ENCODE measurements at places on chromosomes 2 and 18.

DNA sequence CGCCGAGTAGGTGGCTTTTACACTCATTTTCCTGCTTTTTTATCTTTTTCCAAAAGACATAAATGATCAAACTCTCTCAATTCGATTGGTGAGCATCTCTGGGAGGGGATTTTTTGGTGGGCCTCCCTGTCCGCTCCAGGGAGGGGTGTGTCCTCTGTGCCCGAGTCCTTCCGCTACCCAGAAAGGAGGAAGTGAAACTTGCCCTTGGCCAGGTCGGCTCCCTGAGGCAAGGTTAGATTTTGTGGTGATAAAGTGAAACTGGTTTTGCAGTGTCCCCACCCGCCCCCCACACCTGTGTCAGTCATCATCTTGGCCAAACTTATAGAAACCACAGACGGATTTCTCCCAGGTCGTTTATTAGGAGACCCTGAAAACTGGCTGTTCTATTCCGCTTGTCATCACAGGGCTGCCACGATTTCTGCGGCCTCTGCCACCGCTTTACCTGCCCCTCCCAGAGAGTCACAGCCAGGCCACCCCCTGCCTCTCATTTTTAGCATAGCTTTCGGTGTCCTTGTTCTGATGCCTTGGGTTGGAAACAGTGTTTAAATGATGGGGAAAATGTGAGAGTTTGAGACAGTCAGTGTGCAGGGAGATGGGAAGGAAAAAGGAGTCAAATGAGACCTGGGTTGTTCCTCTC is 93.6 kb downstream of the SH3BP4 start:
- no peak for DNase-seq

DNA sequence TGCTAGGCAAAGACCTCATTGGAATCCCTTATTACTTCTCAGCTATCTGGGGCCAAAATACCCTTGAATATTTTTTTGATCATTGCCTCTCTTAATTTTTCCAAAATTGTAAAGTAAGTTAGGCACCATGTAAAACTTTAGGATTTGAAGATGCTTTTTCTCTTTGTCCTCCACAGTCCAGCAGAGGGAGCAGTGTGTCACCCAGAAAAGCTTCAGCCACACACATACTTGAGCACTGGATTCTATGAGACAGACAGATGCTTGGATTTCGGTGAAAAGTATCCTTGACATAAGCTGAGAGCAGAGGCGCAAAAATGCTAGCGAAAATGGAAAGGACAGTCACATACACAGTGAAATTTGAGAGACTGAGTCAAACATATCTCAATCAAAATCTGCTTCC is 74.7 kb upstream of the KCNJ3 start:
- DNase-seq, result peak; percentile 49

GRCh38 chr2:121101093-121101715 is 183.8 kb downstream of the TFCP2L1 start:
- DNase-seq, result no peak

- no peak for DNase-seq
These were observed 203.5 kb upstream of the TWIST2 start for GRCh38 chr2:238644095-238645081.

DNA sequence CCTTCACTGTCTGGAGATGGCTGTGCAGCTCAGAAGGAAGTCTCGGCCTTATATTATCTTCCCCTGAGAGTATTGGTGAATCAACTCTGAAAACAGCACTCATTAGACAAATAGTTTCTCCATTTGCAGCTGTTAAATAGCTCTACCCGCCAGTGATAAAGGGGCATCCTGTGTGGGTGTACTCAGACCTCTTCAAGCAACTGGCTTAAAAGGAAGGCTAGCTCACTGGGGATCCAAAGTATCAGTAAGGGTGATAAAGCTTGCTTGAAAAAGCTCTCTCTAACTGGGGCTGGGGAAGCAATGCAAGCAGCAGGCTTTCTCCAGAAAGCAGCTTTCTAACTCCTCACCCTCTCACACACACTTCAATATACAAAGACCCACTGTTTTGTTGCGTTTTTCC is 64.9 kb upstream of the PSMD14 start:
- DNase-seq, result peak; percentile 37

GRCh38 chr2:197209742-197210408 is 100.7 kb downstream of the ANKRD44 start:
- DNase-seq, result peak; percentile 69

DNA sequence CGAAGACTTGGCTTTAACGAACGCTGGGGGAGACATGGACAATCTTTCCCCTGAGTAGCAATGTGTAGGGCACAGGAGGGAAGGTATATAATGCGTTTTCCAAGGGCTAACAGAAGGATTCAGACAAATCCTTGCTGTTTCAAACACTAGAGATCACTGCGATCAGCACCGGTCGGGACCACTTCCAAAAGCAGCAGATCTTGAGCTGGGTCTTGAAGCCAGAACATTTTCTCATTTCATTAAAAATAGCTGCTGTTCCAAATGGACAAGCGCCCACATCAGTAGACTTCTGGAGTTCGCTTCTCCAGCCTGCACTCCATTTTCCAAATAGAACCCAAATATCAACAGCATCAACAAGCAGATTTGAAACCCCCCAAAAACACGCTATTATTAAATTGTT is 65.1 kb upstream of the MAPRE2 start:
- DNase-seq, result no peak

DNA sequence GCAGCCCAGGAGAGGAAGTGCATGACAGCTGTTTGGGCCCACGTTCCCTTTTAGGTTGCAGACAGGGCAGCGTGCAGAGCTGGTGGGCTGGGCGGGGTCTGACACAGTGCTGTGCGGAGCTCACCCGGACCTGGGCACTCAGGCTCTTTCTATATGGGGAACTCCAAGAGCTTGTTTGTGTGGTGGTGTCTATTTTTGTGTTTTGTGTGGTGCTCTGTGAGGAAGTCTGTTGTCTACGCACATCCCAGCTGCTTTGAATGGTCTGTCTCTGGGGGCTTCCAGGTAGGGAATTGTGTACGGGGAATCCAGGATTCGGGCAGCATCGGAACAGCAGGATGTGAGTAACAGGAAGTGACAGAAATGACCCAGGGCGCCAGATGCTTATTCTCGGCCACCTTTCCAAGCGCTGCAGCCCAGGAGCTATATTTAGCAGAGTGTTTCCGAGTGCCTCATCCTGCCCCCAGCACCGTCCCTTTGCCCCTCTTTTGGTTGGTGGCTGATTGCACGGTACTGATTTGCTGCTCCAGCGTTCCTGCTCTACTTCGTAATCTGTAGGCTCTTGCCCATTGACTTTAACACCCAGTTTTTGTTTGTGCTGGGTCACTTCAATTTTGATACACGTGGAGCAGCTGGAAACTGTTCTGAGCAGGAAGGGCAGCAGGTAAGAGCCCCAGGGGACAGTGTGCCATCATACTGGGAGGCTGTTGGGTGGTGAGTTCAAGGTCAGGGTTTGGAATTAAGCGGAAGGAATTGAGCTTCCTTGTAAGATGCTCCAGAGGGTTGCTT is 64.7 kb downstream of the DGKD start:
- no peak for DNase-seq

- peak; percentile 30 for DNase-seq
These were observed at the start of gene TMEM237 for GRCh38 chr2:201643216-201643890. TMEM237 (minus strand) TSS chr2:201643503; CDS start chr2:201643400, 103 bp downstream.

DNA sequence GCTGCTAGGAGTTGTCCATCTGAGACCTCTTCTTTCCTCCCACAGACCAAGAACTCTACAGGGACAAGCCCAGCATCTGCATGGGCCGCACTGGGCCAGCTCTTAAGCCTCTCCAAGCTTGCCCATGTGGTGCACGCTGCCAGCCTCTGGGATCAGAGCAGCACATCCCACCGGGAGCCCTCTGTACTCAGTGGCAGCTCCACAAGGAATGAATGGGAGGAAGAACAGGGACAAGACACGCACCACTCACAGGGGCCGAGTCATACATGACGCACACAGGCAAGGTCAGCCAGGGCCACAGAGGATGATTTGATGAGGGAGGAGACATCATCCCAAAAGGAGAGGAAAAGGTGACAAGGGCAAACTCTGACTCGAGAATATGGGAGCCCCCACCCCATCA is 268.3 kb downstream of the KLHL29 start:
- DNase-seq, result no peak

- peak; percentile 47 for DNase-seq
These were observed 88.1 kb upstream of the ZEB2 start for GRCh38 chr2:144607891-144608521.

- DNase-seq, result no peak
These were observed 33.7 kb downstream of the CERKL start for GRCh38 chr2:181623159-181623558.

DNA sequence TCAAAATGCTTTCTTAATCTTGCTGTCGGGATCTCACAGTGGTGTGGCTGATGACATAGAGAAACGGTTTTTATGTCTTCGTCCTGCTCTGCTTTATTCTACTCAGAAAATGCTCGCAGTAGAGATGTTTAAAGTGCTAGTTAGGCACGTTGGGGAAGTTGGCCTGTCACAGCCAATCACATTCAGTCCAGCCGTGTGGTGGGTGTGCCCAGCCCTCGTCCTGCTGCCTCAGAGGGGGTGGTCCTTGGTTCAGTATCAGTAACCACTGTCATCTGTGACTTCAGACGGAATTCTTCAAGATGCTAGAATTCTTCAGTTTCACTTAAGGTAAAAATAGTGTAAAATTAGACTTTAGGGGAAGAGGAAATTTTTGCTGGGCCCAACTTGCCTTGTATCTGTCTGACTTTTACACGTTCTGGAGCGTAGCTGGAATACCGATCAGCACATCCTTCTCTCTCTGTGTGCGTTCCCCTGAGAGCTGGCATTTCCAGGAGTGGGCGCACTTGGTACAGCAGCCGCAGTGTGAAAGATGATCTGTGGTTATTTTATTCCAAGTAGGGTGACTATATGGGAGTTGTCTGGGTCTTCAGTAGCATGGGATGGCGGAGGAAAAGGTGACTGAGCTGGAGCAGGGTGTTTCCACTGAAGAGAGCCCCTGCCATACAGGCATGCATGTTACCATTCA is 18.5 kb downstream of the TRAF3IP1 start:
- peak; percentile 5 for DNase-seq

GRCh38 chr2:134623796-134624195 is 95.0 kb downstream of the TMEM163 start:
- DNase-seq, result peak; percentile 14

- no peak for DNase-seq
These were observed 6.5 kb downstream of the METTL5 start for GRCh38 chr2:169818241-169818640.

DNA sequence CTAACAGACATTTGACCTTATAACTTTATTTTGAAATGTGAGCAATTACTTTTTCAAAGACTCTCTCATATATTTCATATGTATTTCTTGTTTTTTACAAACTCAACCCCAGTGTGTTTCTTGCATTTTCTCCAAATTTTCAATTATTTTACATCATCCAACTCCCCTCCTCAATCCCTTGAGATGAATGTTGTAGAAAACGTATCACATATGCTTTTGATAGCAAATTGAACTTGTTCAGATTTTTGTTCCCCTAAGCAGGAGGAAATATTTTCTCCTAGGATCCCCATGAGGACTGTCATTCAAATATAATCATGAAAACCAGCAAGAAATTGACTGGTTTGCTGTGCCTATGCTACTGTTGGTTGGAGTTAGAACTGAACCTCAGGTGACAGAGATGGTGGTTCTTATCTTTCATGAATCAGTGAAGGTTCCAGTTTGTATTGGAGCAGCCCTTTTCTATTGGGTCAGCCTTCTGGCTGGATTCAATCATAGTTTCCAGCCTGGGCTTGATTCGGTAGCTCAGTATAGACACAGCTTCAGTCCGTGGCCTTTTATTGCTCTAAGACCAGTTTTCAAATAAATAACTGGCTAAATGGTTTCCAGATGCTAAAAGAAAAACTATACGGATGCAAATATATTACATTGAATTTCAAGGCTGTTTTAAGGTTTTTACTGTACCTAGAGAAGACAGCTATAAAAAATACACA is 591.0 kb downstream of the EPHA4 start:
- no peak for DNase-seq

DNA sequence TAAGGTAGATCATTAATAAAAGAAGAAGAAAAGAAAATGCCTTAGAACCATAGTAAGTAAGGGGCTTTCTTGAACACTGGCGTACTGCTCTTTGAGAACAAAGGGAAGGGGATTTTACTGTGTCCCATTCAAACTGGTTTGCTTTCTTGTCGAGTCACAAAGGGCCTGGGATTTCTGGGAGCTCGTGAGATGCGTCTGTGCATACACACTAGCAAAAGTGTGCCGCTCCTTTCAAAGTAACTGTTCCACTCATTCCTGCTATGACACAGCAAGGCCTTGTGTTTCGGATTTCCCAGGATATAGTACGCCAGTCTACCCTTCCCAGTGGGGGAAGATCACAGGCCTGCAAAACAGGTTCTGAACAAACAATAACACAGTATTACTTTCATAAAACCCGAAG is 93.0 kb downstream of the KCTD18 start:
- no peak for DNase-seq

GRCh38 chr2:126981476-126981875 is 82.8 kb downstream of the TEX51 start:
- no peak for DNase-seq

DNA sequence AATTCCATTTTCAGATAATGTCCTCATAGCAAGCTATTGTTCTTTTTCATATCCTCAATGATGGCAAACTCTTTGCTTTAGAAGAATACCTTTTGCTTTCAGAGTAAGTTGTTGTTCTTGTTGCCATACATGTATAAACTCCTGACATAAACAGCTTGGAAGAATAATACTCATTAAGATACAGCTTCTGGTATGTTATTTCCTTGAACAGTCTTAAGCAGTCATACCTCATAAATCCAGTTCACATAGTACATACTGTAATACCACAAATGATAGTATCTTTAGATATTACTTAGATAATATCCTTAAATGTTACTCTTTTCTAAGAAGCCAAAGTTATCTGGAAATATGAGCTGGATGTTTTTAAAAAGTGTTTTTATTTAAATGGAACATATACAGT is 23.2 kb downstream of the METTL8 start:
- no peak for DNase-seq

GRCh38 chr2:230981704-230982103 is 14.2 kb upstream of the SPATA3 start:
- no peak for DNase-seq

DNA sequence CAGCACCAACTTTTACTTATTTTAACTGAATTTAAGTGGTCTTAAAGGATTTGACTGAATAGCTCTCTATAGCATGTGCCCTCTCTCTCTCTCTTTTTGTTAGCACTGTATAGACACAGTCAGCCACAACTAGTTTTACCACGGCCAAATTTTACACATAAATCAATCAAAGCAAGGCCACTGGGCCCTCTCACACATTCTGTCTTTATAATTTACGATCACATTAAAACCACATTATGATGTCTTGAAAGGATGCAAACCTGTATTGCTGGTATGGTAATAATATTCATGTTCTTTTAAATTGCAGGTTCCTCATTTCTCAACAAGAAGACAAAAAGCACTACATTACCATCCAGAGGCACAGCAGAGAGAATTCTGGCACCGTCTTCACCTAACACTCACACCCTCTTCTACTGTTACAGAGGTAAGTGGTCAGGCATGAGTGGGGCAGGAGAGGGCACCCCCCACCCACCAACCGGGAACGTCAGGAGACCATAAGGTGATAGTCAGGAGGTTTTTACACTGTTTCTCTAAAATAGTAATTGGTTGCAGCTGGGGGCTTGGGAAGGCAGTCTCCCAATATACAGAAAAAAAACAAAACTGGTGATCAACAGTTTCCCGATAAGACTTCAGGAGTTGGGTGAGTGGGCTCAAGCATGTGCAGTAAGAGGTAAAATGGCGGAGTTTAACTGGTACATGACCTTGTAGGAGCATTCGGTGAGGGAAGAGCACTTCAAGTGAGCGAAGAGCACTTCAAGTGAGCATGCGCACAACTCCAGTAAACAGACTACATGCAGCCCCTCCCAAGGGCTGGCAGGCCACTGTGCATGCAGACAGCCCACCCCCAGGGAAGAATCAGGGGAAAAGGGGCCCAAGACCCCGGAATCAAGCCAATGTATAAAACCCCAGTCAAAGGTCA is 296.7 kb downstream of the PIEZO2 start:
- no peak for DNase-seq
